Left lobe of liver (tissue), 2 donors: ENCODE measurements at places on chromosomes 3 and 15. TPM values are rescaled to one million over a fixed set of nuclear protein-coding genes. Genes with fewer than 3 reads are reported as not detected.

Gene CHAC1
- total RNA-seq, result 1.1 TPM

Gene PARP3
- total RNA-seq, result 23.7 TPM

Gene GATA2
- total RNA-seq, result 1.3 TPM

Gene PYGO1
- 0.18 TPM for total RNA-seq

Gene GABRB3
- total RNA-seq, result 3.0 TPM

Gene GOLGA6L24
- not detected for total RNA-seq

Gene CPLX3
- not detected for total RNA-seq

Gene ISLR2
- 0.30 TPM for total RNA-seq

Gene SUCNR1
- 1.8 TPM for total RNA-seq

DNA sequence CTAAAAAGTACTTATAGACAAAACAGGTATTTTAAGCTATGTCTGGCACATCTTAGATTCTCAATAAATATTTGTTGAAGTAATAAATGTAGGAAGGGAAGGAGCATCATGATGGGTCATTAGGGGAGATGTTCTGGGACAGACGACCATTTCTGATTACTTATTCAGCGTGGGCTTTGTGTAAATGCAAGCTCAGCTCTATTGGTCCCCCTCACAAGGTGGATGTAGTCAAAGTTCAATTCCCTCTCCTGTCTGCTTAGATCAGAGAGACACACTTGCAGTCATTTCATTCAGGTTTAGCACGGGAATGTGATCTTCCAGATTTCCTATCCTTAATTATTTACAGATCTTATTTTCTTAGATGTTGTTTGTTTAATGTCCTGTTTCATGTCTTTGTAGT, 7.5 kb downstream of the GAP43 start:
- no peak for DNase-seq

- no peak for DNase-seq
These were observed 29.6 kb downstream of the MGLL start for GRCh38 chr3:127792541-127793292.

DNA sequence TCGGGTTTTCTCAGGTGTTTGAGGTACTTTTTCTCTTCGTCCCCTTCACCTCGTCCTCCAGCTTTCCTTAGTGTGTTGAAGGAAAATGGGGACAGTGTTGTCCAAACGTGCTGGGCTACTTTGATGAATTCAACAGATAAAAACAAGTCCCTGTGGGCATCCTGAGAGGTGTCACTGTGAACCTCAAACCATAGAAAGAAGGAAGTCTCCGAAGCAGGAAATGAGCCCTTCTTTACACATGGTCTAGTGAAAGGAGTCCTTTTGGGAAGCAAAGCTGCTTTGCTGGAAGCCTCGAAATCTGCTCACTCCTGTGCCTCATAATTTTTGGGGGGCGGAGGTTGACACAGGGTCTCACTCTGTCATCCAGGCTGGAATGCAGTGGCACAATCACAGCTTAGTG, 10.6 kb downstream of the IL17RB start:
- no peak for DNase-seq

- DNase-seq, result no peak
These were observed 1.6 kb downstream of the PARP3 start for GRCh38 chr3:51943451-51944391.

GRCh38 chr3:122714273-122714672, 33.6 kb downstream of the PARP14 start:
- DNase-seq, result no peak

DNA sequence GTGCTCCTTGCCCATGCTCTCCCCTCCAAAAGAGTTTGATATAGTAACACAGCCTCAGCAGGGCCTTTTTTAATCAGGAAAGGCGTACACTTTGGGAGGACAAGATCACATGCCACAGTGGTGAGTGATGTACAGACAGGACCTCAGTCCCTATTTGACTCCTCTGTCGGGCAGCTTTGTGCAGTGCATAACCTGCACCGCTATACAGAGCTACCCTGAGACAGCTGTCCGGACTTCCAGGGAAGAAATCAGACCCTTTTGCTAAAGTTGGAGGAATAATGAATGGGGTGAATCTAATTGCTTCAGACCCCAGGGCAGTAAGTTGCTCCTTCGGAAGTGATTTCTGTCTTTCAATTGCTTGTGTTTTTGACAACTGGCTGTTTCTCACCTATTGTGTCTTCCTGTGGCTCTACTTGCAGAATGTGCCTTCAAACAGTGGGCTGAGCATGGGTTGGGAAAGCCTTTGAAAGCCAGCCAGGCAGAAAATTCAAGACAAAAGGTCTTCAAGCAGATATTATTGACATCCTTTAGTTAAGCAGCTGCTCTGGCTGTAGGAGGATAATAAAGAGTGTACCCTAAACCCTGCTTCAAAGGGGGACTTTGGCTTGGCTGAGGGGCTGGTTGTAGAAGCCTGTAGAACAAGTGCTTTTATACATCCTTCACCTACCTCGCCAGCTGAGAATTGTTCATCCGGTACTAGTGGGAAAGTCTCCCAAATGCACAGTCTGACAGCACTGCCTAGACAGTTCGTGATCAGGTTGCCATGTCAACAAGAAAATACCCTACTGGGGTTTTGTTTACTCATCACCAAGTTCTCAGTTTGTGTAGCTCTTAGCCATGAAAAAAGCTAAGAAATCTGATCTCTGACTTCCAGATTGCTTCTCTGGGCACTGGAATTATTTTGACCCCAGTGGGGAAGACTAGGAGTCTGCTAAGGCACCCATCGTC, 35.1 kb downstream of the SNTN start:
- DNase-seq, result no peak

GRCh38 chr3:14117468-14118399, 6.9 kb downstream of the CHCHD4 start:
- DNase-seq, result no peak

GRCh38 chr15:63156755-63157117, 541 bp downstream of the RPS27L start:
- peak; percentile 59 for DNase-seq

- DNase-seq, result no peak
These were observed 40.3 kb downstream of the CTNNB1 start for GRCh38 chr3:41239587-41239986.

DNA sequence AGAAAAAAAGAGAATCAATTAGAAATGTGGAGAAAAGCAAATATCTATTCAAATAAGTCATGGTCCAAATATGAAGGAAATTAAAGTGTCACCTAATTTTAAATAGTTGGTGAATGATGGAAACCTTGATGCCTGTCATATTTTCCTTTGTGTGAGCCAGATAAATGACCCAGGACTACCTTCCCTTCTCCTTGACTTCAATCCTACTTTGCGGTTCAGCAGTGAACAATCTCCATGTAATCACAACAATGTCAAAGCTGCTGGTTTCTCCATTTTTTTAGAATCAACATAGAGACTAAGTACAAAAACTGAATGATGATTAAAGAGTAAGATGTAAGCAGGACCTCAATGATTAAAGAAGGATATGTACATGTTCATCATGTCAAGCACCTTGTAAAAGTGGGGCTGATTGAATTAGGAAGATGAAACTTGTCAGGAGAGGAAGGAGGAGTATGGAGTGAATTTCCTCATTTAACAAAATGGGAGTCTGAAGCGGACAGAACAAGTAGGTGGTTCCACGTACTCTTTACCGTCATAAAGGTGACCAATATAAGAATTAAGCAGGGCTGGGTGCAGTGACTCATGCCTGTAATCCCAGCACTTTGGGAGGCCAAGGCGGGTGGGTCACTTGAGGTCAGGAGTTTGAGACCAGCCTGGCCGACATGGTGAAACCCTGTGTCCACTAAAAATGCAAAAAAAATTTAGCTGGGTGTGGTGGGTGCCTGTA, 43.1 kb downstream of the TRPM1 start:
- no peak for DNase-seq

GRCh38 chr3:19539518-19540392, 391.4 kb downstream of the KCNH8 start:
- DNase-seq, result no peak

GRCh38 chr3:43782541-43782940, 91.8 kb downstream of the ABHD5 start:
- no peak for DNase-seq

GRCh38 chr3:150989208-150989607, 16.7 kb upstream of the CLRN1 start:
- no peak for DNase-seq

GRCh38 chr15:45169608-45170480, 17.9 kb downstream of the SHF start:
- no peak for DNase-seq

GRCh38 chr3:109081746-109082510, 36.0 kb downstream of the MORC1 start:
- DNase-seq, result peak; percentile 48

DNA sequence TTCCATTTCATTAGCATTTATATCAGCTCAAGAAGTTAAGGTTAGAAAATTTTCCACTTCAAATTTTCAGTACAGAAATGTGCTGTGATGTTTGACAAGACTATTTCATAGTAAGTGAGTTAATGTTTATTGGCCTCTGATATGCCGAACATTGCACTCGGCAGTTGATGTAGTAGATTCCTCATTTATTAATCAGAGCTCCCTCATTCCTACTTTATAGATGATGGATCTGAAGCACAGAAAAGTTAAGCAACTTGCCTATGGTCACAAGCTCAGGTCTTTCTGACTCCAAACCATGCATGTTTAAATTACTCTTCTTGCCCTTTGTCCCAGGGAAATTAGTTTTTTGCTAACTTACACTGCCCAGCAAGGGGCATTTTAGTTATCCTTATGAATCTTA, 92.0 kb downstream of the ATG7 start:
- no peak for DNase-seq

DNA sequence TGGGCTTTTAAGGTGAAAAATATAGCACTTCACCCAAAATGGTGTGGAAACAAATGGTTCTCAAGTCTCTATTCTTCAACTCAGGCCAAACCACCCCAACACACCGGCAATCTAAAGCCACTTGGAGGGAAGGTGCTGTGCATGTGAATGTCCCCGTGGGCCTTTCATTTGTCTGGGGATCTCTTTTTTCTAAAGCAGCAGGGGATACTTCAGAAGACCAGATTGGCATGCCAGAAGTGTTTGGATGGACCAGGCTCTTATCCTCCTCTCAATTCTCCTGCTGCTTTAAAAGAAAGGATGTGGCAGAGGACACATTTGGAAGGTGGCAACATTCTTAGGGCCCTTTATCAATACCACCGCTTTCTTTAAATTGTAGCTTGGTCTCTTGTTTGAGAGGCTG, 193.1 kb downstream of the MEIS2 start:
- no peak for DNase-seq

- DNase-seq, result peak; percentile 77
These were observed 45.8 kb upstream of the TRA2B start for GRCh38 chr3:185983495-185984141.

GRCh38 chr15:45203182-45203581, 15.4 kb upstream of the SHF start:
- peak; percentile 59 for DNase-seq

DNA sequence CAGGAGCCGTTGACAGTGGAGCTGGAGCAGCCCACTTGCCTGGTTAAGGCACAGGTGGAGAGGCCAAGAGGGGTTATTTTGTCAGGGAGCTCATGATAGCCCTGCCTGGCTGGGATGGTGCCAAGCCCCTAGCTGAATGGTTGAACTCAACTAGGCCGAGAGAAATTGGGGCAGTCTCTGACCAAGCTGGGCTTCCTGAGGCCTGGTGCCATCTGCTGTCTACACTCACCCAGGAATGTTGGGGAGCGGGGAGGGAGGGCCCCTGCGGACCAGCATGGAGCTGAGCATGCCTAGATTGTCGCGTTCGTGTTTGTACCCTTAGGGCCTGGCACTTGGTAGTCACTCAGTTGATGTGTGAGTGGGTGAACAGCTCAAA, 1.2 kb downstream of the BRPF1 start:
- DNase-seq, result peak; percentile 52

DNA sequence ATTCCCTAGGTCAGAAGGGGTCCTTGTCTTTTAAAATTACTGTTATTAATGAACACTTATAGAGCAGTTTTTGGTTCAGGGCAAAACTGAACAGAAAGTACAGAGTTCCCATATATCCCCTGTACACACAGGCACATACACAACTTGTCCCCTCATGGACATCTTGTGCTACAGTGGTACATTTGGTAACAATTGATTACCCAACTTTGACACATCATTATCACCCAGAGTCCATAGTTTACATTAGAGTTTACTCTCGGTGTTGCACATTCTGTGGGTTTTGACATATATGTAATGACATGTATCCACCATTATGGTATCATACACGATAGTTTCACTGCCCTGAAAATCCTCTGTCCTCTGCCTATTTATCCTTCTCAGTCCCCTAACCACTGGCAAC, 984 bp upstream of the EDC3 start:
- no peak for DNase-seq

DNA sequence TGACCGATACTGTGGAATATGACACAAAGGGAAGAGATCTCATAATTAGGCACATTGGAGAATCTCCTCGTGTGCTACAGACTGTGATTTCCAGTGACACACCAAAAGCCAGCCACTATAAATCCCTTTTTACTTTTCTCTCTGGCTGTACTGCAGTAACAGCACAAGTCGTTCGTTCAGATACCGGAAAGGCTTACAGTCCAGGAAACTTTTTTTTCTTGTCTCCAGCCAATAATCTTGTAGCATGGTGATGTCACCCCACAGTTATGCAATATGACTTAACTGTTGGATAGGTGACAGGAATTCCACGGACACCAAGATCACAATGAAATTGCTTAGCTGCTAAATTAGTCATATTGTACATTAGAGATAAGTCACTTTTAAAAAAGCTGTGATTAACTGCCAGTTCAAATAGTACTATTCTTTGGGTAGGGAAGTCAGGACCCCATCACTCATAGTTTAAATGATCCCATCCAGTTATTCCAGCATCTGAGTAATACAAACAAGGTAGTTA, 36.3 kb upstream of the TSC22D2 start:
- DNase-seq, result peak; percentile 59

- no peak for DNase-seq
These were observed 101.9 kb downstream of the SOX14 start for GRCh38 chr3:137866001-137866400.

DNA sequence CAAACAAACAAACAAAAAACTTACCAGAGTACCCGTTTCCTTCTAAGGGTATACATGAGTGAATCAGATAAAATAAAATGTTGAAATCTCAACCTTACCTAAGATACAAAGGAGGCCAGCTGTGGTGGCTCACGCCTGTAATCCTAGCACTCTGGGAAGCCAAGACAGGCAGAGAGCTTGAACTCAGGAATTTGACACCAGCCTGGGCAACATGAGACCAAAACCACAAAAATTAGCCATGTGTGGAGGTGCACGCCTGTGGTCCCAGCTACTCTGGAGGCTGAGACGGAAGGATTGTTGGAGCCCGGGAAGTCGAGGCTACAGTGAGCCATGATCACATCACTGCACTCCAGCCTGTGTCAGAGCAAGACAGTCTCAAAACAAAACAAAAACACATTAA, 11.0 kb upstream of the FAM219B start:
- no peak for DNase-seq

DNA sequence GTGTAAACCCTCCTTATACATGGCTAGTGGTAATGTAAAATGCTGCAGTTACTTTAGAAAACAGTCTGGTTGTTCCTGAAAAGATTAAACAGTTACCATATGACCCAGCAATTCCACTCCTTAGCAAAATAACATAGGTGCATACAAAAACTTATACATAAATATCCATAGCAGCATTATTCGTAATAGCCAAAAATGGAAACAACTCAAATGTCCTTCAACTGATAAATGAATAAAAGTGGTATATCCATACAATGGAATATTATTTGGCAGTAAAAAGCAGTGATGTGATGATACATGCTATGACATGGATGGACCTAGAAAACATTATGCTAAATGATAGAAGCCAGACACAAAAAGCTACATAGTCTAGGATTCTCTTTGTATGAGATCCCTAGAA, 31.6 kb upstream of the SIN3A start:
- DNase-seq, result no peak

GRCh38 chr3:120561251-120562045, 34.7 kb upstream of the NDUFB4 start:
- DNase-seq, result peak; percentile 63

GRCh38 chr15:32953533-32953910, 235.7 kb downstream of the GREM1 start:
- no peak for DNase-seq

- DNase-seq, result no peak
These were observed 21.0 kb downstream of the CHST2 start for GRCh38 chr3:143140550-143140949.
